ENCODE measurements at places on chromosomes 4 and X.

GRCh38 chr4:162075726-162076125, 88.1 kb downstream of the FSTL5 start:
- no peak for DNase-seq

GRCh38 chr4:35189988-35190613, 1054.2 kb downstream of the ARAP2 start:
- no peak for DNase-seq

GRCh38 chr4:146465628-146466027, 56.1 kb downstream of the SLC10A7 start:
- no peak for DNase-seq

GRCh38 chr4:156420623-156421022, 467.0 kb upstream of the CTSO start:
- DNase-seq, result no peak

- DNase-seq, result no peak
These were observed 959 bp upstream of the REST start for GRCh38 chr4:56906489-56907393.

GRCh38 chr4:164503874-164504273, 250.1 kb upstream of the SMIM31 start:
- DNase-seq, result no peak

- no peak for DNase-seq
These were observed 437.9 kb upstream of the BOD1L1 start for GRCh38 chr4:14065406-14065805.

DNA sequence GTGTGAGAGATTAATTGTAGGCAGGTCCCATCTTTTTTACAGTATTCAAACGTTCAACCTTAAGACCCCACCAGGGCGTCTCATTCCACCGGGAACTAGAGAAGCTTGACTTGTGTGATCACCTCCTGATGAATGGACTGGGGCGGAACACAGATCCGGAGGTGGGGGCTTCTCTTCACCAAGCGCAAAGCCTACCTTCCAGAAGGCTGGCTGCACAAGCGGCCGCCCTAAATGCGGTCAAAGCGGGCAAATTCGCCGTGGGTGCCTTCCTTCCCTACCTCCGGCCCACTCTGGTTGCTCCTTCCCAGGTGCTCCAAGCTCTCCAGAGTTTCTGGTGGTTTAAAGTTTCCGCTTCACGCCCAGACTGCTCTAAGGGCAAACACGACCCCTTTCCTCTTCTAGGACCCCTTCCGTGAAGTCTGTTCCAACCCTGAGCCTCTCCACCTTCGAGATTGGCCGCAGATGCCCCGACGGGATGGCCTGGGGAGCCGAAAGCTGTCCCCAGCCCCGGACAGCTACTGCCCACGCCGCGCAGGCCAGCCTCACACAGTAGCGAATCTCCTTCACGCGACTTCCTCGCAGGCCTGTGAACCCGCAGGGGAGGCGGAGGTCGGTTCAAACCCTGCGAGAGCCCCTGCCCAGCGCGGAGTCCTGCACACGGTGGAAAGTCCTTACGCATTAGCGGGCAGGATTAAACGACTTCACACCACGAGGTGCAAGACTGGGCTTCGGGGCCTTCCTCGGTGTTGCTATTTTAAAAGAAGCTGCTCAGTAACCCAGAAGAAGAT, 1.6 kb upstream of the WWC2 start:
- peak; percentile 82 for DNase-seq

GRCh38 chr4:185502386-185502785, 30.9 kb upstream of the CCDC110 start:
- DNase-seq, result no peak

DNA sequence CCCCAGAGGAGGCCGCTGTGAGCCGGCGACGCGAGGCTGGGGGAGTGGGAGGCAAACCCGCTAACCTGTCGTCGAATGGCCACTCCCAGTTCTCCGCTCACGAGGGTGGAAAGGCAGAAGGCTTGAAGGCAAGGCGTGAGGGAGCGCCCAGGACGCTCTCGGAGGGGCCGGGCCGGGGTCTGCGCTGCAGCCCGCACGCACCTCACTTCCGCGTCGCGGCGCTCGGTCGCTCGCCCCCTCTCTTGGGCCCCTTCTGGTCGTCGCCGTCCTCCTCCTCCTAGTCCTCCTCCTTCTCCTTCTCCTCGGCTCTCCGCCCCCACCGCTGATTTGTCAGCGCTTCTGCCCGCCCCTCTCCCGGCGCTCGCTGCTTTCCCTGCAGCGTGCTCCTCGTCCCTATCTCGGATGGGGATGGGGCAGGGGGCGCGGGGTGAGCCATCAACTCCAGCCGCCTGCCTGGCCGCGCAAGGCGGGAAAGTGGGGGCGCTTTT, at the start of gene SNCA:
SNCA (minus strand) TSS at position 265 of the 488 bp plus-strand sequence. CDS start 1,494 bp downstream, outside the sequence.
- peak; percentile 48 for DNase-seq

DNA sequence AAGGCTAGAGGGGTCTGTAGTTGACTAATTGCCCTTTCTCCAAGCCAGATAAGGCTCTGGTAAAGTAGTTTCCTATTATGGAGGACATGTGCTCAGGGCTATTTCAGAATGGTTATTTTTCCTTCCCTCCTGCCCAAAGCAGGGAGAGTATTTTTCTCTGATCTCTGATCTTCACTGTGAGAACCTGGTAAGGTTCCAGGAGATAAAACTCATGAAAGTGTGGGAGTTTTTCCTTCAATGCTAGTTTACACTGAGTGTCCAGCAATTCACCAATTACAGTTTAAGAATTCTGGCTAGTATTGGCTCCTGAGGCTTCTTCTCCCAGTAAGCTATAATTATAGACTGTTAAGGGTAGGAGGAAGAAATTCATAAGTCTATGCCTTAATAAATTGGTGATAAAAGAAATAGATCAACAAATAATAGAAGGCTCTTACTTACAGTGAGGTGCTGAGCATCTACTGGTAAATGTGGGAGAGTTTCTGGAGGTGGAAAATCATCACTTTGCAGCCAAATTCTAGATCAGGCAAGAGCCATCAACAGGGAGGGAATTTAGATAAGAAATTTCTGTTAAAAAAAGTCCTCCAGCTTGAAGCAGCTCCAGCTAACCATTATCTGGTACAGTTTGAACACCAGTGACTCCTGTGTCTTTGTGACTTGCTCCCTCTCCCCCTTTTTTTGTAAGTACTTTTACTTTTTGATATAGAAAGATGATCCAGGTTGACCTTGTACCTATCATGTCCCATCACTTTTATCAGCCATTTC, 30.9 kb downstream of the CASP6 start:
- no peak for DNase-seq

GRCh38 chrX:40952855-40953254, 132.4 kb upstream of the USP9X start:
- no peak for DNase-seq

DNA sequence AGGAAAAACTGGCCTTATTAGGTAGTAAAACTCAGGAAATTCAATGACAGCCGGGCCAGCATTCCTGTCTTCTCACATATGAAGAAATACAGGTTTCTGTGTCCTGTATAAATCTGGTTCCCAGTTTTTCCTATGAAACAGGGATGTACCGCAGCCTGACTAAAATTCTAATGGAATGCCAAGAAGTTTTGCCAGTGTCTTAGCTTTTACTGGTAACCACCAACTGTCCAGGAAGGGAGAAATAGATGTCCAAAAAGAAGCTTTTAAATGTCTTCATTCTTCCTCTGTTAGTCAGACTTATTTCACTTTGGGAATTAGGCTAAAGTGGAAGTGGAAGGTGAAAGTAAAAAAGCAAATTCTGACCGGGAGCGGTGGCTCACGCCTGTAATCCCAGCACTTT, 108.0 kb upstream of the TBL1X start:
- no peak for DNase-seq

- no peak for DNase-seq
These were observed 18.2 kb downstream of the PTTG2 start for GRCh38 chr4:37978248-37978924.

- no peak for DNase-seq
These were observed 20.7 kb downstream of the USP53 start for GRCh38 chr4:119233191-119233590.

GRCh38 chrX:14939644-14940043, 66.4 kb downstream of the MOSPD2 start:
- DNase-seq, result peak; percentile 93

GRCh38 chr4:78863254-78863869, 75.9 kb downstream of the PAQR3 start:
- DNase-seq, result no peak

DNA sequence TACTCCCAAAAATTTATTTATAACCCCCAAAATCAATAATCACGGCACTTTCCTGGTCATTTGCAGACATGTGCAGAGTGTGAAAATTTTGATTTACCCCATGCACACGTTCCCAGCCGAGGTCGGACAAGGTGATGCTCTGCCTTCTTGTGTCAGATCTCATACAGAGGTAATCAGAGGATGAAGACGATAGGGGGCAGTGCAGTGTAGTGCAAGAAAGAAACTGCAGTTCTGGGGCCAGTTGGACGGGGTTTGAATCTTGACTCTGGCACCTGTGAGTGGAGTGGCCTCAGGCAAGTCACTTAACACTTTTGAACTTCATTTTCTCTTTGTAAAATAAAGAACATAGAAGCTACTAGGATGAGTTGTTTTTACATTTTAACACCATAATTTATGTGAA, 88.4 kb downstream of the FRMPD3 start:
- DNase-seq, result peak; percentile 70

DNA sequence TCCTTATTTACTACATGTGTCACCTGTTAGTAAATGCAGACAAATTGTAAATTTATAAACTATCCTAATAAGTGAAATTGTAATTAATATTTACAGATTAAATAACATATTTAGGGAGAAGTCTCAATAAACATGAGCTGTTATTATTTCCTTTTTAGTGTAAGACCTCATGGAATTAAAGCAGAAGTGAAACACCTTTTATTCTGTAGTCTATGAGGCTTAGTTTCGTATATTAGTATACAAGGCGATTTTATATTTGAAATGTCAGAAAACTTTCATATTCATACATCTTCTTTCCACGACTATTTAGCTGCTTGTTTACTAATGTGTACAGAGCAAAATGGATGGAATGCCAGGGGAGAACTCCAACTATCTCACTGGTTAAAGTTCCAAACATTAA, 414.4 kb downstream of the ARHGAP24 start:
- DNase-seq, result no peak

- no peak for DNase-seq
These were observed 6.2 kb upstream of the P2RY8 start for GRCh38 chrX:1542994-1543725.

GRCh38 chr4:151908734-151909497, 148.1 kb upstream of the GATB start:
- DNase-seq, result no peak

GRCh38 chrX:133516686-133517085, 101.4 kb upstream of the GPC4 start:
- no peak for DNase-seq

GRCh38 chr4:120821029-120821428, 101.5 kb downstream of the PRDM5 start:
- DNase-seq, result no peak

DNA sequence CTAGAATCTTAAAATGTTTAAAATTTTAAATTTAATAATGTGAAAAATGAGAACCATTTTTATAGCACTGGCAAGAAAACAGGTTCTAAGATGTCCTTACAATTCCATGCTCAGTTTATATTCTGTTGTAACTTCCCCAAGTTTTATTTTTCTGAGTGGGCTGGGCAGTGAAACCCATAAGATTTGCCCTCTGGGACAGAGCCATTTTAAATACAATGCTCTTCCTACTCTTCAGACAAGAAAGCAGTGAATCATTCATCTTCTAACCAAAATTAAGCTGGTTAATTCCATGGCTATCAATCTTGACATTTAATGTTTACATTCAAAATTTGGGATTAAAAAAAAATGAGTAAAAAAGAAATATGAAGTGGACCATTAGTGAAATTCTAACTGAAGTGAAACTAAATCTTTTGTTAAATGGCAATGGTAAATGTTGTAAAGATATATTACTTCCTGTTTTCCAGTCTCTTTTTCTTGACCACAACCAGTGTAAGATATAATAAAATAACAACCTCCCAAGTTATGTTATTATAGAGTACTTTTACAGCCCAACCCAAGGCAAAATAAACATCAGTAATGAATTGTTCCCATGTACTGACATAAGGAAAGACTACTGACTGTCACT, 37.2 kb upstream of the PTPN13 start:
- no peak for DNase-seq

GRCh38 chrX:119539872-119540271, 25.3 kb downstream of the STEEP1 start:
- DNase-seq, result no peak

- DNase-seq, result no peak
These were observed 16.3 kb upstream of the MAOB start for GRCh38 chrX:43898406-43899035.

GRCh38 chrX:3712051-3712869, 1.2 kb downstream of the PRKX start:
- peak; percentile 50 for DNase-seq

- no peak for DNase-seq
These were observed 83.8 kb downstream of the GRID2 start for GRCh38 chr4:92387459-92388069.

GRCh38 chrX:5829469-5829868, 399.2 kb downstream of the NLGN4X start:
- DNase-seq, result no peak

- no peak for DNase-seq
These were observed 55.5 kb downstream of the TRAPPC11 start for GRCh38 chr4:183714626-183715025.

DNA sequence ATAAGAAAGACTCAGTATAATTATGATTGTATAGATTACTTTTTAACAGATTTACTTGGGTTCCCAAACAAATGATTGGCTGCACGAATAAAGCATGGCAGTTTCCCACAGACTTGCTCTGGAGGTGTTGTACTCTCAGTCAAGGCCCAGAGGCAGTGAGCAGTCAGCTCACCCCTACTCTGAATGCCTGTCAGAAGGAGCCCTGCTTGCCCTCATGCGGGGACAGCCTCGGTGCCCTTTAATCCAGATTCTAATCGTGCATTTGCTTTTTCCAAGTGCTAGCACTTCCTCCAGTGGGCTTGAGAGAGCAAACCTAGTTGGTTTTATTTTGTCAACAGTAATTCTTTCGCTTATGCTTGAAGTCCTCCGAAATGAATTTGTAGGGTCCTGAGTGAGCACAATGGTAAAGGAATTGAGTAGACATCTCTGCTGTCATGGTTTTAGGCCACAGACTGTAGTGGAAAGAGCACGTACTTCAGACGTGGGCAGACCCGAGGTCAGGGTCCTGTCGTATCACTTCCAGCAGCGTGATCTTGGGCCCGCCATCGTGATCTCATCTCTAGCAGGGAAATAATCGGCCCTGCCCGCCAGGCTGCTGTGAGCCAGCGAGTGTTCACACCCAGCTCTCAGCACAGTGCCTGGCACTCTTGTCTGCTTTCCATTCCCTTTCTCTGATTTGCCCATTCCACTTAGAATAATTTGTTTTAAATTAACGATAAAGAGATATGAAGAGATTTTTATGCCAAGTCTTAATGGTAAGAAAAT, 48.3 kb downstream of the GRK4 start:
- no peak for DNase-seq

GRCh38 chr4:85995361-85995760, 364.5 kb downstream of the MAPK10 start:
- no peak for DNase-seq

DNA sequence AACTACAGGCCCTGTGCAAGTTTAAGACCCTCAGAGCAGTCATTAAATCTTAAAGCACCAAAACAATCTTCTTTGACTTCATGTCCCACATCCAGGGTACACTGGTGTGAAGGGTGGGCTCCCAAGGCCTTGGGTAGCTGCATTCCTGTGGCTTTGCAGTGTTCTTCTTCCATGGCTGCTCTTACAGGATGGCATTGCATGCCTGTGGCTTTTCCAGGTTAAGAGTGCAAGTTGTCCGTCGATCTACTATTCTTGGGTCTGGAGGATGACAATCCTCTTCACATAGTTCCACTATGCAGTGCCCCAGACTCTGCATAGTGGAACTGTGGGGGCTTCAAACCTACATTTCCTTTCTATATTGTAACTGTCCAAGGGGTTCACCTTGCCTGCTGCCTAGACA, 494.5 kb downstream of the CFAP47 start:
- no peak for DNase-seq

Measured in ELF-1 (cell line).